Fibroblast of lung (primary cell): ENCODE measurements at places on chromosomes 12 and 14. TPM values are rescaled to one million over a fixed set of nuclear protein-coding genes. Genes with fewer than 3 reads are reported as not detected.

GRCh38 chr14:57796556-57796955 lies 69.3 kb downstream of the SLC35F4 start:
- DNase-seq, result no peak

DNA sequence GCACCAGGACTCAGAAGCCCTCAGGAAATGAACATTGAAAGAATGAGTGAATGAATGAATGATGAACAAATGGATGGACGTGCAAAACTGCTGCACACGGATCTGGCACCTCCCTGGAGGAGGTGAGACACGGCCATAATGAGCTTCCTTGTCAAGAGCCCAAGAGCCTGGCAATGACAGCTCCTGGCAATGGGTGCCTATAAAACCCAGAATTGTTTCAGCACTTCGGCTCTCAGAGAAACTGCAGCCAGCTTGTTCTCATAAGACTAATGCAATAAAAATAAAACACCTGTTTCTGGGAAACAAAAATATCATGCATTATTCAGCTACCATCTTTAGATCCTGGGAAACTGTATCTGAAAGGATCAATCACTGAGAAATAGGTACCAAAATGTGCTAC lies 200.5 kb upstream of the SFSWAP start:
- DNase-seq, result no peak

The NGB gene
- total RNA-seq, result not detected in 2 replicates

DNA sequence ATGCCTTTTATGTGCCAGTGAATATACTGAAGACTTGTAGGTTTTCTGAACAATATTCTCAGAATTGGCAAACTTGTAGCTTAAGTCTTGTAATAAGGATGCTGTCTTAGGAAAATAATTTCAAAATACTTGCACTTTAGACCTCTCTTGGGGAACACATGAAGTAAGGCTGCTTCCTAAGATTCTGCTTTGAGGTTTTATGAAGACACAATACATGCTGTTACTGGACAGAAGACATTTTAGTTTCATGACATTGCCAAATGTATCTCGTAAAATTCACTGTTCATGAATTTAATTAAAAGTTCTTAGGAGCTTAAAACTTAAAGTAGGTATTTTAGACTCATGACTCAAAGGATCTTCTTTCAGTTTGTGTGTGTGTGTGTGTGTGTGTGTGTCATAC lies 80.7 kb downstream of the RAD51B start:
- no peak for DNase-seq

The RD3L gene
- not detected in 2 replicates for total RNA-seq
